ENCODE measurements at places on chromosomes 4 and X. TPM values are rescaled to one million over a fixed set of nuclear protein-coding genes. Genes with fewer than 3 reads are reported as not detected.

DNA sequence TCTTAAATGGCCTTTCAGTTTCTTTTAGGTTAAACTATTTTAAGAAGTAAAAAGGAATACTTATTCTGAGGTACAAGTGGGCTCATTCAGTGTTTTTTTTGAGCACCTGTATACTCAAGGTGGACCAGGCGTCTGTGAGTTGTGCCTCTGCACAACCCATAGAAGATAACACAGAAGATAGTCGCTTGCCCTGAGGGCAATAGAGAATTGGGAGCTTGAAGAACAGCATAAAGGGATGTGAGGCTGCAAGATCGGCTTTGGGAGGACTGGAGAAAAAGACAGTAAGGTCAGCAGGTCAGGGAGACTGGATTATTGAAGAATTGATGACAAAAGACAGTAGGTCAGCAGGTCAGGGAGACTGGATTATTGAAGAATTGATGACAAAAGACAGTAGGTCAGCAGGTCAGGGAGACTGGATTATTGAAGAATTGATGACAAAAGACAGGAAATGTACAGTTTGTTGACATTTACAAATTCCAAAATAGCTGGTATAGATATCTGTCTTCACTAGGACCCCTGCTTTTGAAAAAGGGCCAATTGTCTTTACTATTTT, 3.1 kb downstream of the CPE start:
- peaks cover 59% of the 10 kb centered on the region for H3K27me3 ChIP-seq
- no peak overlapping the region for H3K4me3 ChIP-seq
- no peak overlapping the region for H3K27ac ChIP-seq

DNA sequence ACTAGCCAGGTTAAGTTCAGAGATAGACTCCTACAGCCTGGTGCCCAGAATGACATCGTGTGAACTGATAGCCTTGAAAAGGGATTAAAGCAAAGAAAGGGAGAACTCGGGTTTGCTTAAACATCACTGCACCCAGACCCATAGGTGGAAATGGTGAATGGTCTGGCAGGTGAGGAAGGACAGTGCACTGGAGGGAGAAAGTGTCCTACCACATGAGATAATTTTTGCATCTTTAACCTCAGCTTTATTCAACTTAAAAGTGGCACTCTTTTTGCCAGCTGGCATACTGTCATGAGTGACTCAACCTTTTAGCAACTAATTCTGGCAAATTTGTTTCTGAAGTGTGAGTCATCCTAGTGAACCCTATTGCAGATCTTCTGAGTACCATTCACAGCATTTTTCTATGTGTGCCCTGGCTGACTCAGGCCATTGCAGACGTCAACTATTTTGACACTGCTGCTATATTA, 53.0 kb upstream of the DAPP1 start:
- peaks cover 7% of the 10 kb centered on the region for H3K27me3 ChIP-seq
- no peaks in the 10 kb centered on the region for H3K36me3 ChIP-seq
- no peak for DNase-seq
- peaks cover 4% of the 10 kb centered on the region for H3K4me1 ChIP-seq
- no peak overlapping the region for H3K4me3 ChIP-seq

DNA sequence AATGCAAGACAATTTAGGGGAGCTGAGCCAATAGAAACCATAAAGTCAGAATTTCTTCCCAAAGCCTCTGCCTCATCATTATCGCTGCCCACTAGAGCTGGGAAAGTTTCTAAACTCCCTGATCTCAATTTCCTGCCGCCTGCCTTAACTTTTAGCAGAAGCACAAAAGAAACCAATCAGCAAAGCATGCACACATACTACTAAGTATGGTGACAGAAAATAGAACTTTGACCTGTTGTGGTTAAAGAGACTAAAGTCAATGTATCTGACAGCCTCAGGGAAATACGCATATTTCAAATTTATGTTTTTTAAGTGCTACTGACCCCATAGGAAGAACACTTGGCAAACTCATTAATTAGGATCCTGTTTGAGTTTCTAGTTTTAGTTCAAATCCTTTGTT, 10.1 kb downstream of the STK26 start:
- peaks cover 23% of the 10 kb centered on the region for H3K36me3 ChIP-seq
- no peak overlapping the region for H3K27ac ChIP-seq
- no peak for DNase-seq
- peaks cover 63% of the 10 kb centered on the region for H3K4me1 ChIP-seq
- no peak overlapping the region for H3K4me3 ChIP-seq
- no peaks in the 10 kb centered on the region for H3K27me3 ChIP-seq

- no peaks in the 10 kb centered on the region for H3K4me1 ChIP-seq
- no peaks in the 10 kb centered on the region for H3K36me3 ChIP-seq
- H3K27ac ChIP-seq, result no peak overlapping the region
- H3K4me3 ChIP-seq, result no peak overlapping the region
Measured at GRCh38 chrX:964831-965416, 247.5 kb downstream of the CRLF2 start.

- no peak overlapping the region for H3K27ac ChIP-seq
- H3K36me3 ChIP-seq, result no peaks in the 10 kb centered on the region
- H3K4me3 ChIP-seq, result no peak overlapping the region
- no peaks in the 10 kb centered on the region for H3K4me1 ChIP-seq
- no peak for DNase-seq
- H3K27me3 ChIP-seq, result no peaks in the 10 kb centered on the region
Measured at GRCh38 chrX:139018436-139018835, 306.9 kb upstream of the FGF13 start.

DNA sequence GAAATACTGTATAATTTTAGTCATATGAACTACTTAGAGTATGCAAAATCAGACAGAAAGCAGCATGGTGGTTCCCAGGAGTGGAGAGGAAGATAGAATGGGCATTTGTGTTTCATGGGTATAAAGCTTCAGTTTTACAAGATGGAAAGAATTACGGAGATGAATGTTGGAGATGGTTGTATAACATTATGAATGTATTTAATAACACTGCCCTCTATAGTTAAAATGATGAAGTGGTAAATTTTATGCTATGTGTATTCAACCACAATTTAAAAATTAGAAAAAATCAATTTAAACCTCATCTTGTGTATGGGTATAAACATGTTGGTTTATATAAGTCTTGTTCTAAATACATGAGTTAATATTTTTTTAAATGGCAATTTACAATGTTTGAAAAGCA, 521.1 kb downstream of the FSTL5 start:
- H3K27ac ChIP-seq, result no peak overlapping the region
- no peaks in the 10 kb centered on the region for H3K4me1 ChIP-seq
- no peak overlapping the region for H3K4me3 ChIP-seq

GRCh38 chrX:97168646-97169045, 284.9 kb downstream of the RPA4 start:
- no peak overlapping the region for H3K4me3 ChIP-seq
- no peak for DNase-seq
- H3K27ac ChIP-seq, result no peak overlapping the region
- no peaks in the 10 kb centered on the region for H3K27me3 ChIP-seq

DNA sequence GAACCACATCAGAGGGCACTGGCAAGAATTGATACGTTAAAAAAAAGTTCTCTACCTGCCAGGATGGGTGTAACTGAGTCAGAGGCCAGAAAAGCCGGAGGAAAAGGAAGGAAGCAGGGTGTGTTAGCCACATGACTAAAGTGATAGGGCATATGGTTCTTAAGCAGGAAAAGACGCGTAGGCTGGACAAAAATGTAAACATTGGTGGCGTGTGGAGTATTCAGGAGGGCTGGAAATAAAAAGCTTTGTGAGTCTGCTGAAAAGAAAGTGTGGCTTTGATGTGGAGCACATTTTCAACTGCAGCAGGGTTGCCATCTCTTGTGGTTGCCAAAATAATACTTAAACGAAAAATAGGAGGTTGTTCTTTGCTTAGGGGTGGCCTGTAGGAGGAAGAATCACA, 186.5 kb upstream of the RPL34 start:
- H3K27me3 ChIP-seq, result no peaks in the 10 kb centered on the region
- peak overlapping the region; percentile 78 for H3K27ac ChIP-seq
- H3K4me3 ChIP-seq, result peak overlapping the region; percentile 1
- peaks cover 30% of the 10 kb centered on the region for H3K4me1 ChIP-seq
- DNase-seq, result peak; percentile 27

- no peaks in the 10 kb centered on the region for H3K36me3 ChIP-seq
- H3K4me3 ChIP-seq, result no peak overlapping the region
- DNase-seq, result no peak
- H3K4me1 ChIP-seq, result no peaks in the 10 kb centered on the region
Measured at GRCh38 chr4:5750052-5750945, 39.3 kb downstream of the EVC start.

DNA sequence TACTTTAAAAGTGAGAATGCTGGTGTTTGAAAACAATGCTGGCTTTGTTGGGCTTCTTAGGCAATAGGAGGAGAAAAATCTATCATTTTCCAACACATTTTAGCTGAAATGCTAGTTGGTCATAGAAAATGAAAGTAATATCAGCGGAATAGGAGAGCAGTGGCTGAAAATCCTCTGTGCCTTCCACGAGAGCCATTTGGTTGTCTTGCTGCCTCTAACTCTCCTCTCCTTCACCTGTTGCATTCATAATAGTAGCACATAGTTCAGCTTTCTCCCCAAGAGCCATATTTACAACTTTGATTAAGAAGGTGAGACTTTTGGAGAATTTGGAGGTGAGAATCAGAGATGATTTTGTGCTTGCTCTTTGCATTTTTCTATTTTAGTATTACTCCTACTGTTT, 849.4 kb upstream of the FTHL17 start:
- DNase-seq, result no peak
- no peaks in the 10 kb centered on the region for H3K27me3 ChIP-seq
- H3K27ac ChIP-seq, result no peak overlapping the region

- no peak overlapping the region for H3K27ac ChIP-seq
- no peak overlapping the region for H3K4me3 ChIP-seq
- peaks cover 5% of the 10 kb centered on the region for H3K27me3 ChIP-seq
- H3K36me3 ChIP-seq, result no peaks in the 10 kb centered on the region
Measured at GRCh38 chrX:13574600-13574999, 5.2 kb downstream of the EGFL6 start.

DNA sequence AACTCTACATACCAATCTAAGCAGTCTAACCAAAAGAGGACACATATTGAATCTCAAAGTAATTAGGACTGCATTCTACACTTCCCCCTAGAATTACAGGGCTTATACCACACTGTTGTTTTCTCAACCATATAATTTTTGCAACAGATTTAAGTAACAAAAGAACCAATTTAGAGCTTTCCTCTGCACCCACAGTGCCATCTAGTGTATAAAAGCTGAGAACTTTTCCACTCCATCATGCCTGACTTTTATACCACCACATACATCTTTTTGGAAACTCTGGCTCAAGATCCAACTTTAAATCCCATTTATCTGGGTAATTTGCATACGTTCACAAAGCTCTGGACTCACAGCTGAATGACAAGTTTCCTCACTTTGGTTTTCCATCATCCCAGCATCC, 99.5 kb downstream of the EFHC2 start:
- no peak overlapping the region for H3K4me3 ChIP-seq
- no peaks in the 10 kb centered on the region for H3K27me3 ChIP-seq
- peaks cover 13% of the 10 kb centered on the region for H3K4me1 ChIP-seq
- DNase-seq, result no peak

GRCh38 chr4:177726111-177726510, 283.9 kb upstream of the AGA start:
- DNase-seq, result no peak
- H3K27me3 ChIP-seq, result no peaks in the 10 kb centered on the region
- no peak overlapping the region for H3K4me3 ChIP-seq
- H3K4me1 ChIP-seq, result no peaks in the 10 kb centered on the region

- peaks cover 16% of the 10 kb centered on the region for H3K4me1 ChIP-seq
- H3K27ac ChIP-seq, result no peak overlapping the region
- peaks cover 7% of the 10 kb centered on the region for H3K36me3 ChIP-seq
- no peak overlapping the region for H3K4me3 ChIP-seq
- H3K27me3 ChIP-seq, result no peaks in the 10 kb centered on the region
- DNase-seq, result peak; percentile 34
Measured at GRCh38 chrX:13151828-13152517, 107.6 kb upstream of the FAM9C start.

GRCh38 chr4:81470456-81471297, 1.0 kb downstream of the RASGEF1B start:
- H3K27ac ChIP-seq, result peak overlapping the region; percentile 59
- peaks cover 8% of the 10 kb centered on the region for H3K27me3 ChIP-seq

DNA sequence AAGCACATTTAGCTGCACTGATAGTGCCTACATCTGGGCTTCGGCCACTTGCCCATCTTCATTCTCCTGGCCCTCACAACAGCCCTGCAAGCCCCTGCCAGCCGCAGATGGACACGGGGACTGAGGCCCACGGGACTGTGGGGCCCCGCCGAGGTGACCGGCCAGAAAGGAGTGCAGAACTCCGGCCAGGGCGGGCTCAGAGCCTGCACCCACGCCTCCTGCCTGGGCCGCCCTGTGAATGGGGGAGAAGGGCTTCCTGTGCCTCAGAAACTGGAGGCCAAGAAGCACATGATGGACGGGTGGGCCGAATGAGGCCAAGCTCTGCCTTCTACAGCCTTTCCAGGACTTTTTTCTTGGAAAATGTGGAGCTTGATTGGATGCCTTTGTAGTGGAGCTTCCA, 35.7 kb upstream of the HGFAC start:
- no peaks in the 10 kb centered on the region for H3K36me3 ChIP-seq
- H3K27me3 ChIP-seq, result no peaks in the 10 kb centered on the region
- H3K27ac ChIP-seq, result no peak overlapping the region
- H3K4me3 ChIP-seq, result no peak overlapping the region

GRCh38 chr4:3710451-3711182, 55.6 kb upstream of the ADRA2C start:
- H3K27ac ChIP-seq, result no peak overlapping the region
- H3K4me3 ChIP-seq, result no peak overlapping the region
- no peaks in the 10 kb centered on the region for H3K27me3 ChIP-seq
- no peaks in the 10 kb centered on the region for H3K36me3 ChIP-seq

DNA sequence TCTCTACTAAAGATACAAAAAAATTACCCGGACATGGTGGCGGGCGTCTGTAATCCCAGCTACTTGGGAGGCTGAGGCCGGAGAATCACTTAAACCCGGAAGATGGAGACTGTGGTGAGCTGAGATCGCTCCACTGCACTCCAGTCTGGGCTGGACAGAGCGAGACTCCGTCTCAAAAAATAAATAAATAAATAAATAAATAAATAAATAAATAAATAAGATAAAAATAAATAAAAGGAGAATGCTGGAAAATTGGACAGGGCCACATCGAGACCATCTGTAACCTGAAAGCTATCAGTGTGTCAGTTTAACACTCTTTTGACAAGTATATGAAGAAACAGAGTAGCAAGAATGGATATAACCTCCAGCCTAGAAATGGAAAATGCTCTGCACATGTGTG, 15.7 kb upstream of the FAT1 start:
- no peak overlapping the region for H3K27ac ChIP-seq
- no peaks in the 10 kb centered on the region for H3K27me3 ChIP-seq
- H3K4me1 ChIP-seq, result no peaks in the 10 kb centered on the region
- no peak overlapping the region for H3K4me3 ChIP-seq

- H3K4me3 ChIP-seq, result no peak overlapping the region
- no peak overlapping the region for H3K27ac ChIP-seq
- DNase-seq, result no peak
- H3K36me3 ChIP-seq, result peaks cover 46% of the 10 kb centered on the region
Measured at GRCh38 chrX:15848576-15848975, 6.0 kb downstream of the AP1S2 start.

The SRD5A3 gene
- total RNA-seq, result 12.0 TPM

The MAGEA2B gene
- not detected for total RNA-seq

The SERPINA7 gene
- total RNA-seq, result not detected

The FOXR2 gene
- total RNA-seq, result not detected

The DUSP21 gene
- total RNA-seq, result not detected

The MAD2L1 gene
- total RNA-seq, result 63.3 TPM

The TLR8 gene
- total RNA-seq, result not detected

The CFAP99 gene
- 0.08 TPM for total RNA-seq

The SOD3 gene
- not detected for total RNA-seq

The DCAF4L1 gene
- 0.15 TPM for total RNA-seq

The PTCHD1 gene
- total RNA-seq, result not detected
